ENCODE measurements at places on chromosomes 12 and 14.

- peak; percentile 42 for DNase-seq
Measured at GRCh38 chr12:25960961-25961360, 2.5 kb downstream of the RASSF8 start.

DNA sequence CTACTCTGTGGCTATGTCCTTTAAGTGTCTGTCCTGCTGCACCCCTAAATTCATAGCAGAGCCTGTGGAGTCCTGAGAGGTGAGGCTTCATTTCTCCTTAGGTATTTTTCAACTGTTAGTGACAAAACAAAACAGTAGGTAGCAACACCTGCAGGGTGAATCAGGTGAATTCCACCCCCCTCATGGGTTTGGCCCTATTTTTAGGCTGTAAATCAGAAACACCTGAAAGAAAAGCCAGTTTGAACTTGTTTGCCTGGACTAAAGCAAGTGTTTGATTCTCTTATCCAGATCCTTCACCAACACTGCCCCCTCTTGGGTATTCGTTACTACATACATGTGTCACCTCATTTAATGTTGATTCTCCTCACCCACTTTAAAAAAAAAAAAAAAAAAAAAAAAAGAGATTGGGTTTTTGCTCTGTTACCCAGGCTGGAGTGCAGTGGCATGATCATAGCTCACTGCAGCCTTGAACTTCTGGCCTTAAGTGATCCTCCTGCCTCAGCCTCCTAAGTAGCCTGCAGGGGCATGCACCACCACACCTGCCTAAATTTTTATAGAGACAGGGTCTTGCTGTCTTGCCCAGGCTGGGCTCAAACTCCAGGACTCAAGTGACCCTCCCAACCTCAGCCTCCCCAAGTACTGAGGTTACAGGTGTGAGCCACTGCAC lies 10.3 kb downstream of the TBPL2 start:
- peak; percentile 87 for DNase-seq

DNA sequence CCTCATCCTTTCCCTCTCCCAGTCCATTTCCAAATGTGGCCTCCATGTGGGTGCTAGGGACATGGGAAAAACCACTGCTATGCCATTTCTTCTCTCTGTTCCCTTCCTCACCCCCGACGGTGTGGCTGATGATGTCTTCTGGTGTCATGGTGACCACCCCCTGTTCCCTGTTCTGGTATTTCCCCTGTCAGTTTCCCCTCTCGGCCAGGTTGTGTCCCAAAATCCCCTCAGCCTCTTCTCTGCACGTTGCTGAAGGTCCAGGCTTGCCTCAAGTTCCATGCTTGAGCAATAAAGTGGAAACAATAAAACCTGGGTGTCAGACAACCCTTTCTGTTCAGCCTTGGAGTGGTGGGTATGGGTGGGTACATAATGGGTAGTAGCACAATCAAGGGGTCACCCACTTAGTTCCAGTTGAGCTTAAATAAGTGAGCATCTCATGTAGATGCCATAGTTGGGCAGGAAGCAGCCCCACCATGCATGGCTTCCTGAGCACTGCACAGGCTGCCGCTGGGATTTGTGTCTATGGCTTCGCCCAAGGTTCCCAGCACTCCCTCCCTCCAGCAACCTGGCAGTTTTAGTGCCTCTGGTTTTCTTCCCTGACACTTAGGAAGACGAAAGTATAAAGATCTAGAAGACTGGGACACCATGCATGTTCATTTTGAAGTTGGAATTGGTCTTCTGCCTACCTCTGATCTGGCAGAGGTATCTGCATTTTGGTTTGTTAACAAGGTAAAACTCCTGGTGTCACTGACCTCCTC lies 8.7 kb upstream of the ITFG2 start:
- no peak for DNase-seq

DNA sequence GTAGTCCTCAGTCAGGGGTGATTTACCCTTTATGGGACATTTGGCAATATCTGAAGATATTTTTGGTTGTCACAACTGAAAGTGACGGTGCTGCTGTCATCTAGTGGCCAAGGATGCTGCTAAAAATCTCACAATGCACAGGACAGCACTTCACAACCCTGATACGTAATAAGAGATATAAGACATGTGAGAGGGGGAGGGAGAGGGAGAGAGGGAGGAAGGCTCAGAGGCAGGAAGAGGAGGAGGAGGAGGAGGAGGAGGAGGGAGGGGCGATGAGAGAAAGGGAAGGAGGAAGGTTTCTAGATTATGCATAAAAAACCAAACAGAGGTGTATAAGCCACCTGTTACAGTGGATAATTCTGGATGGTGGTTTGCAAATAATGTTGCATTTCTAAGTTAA lies 14.3 kb downstream of the MYL2 start:
- DNase-seq = no peak

GRCh38 chr14:78986989-78987388 lies 816.8 kb downstream of the NRXN3 start:
- no peak for DNase-seq

- peak; percentile 16 for DNase-seq
Measured at GRCh38 chr14:87457720-87458119, 535.3 kb downstream of the GALC start.

- no peak for DNase-seq
Measured at GRCh38 chr12:12191008-12191407, 75.8 kb downstream of the LRP6 start.

DNA sequence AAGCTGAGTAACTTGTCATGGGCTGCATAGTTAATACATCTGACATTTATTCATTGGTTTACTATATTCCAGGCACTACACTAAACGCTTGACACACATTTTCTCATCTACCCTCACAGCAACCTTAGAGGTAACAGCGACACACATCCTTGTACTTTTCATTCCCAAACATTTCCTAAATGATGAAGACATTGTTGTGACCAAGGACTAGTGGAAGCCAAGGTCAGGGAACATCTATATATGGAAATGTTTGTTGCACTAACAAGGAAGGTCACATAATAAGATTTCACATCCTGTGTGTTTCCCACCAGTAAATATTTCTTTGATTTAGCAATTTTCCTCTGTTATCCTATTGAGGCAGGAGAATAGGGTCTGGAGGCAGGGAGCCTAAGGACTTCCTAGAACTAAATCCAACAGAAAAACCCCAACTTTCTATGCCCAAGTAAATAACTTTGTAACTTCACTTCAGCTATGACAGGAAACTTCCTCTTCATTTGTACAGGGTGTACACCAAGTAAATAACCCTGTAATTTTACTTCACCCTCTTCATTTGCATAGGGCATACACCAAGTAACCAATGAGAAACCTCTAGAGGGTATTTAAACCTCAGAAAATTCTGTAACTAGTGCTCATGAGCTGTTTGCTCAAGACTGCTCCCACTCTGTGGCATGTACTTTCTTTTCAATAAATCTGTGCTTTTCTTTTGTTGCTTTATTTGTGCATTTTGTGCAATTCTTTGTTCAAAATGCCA lies 48.4 kb downstream of the ZNF641 start:
- DNase-seq = no peak

GRCh38 chr12:54945082-54945481 lies 39.5 kb downstream of the TESPA1 start:
- DNase-seq = peak; percentile 17

DNA sequence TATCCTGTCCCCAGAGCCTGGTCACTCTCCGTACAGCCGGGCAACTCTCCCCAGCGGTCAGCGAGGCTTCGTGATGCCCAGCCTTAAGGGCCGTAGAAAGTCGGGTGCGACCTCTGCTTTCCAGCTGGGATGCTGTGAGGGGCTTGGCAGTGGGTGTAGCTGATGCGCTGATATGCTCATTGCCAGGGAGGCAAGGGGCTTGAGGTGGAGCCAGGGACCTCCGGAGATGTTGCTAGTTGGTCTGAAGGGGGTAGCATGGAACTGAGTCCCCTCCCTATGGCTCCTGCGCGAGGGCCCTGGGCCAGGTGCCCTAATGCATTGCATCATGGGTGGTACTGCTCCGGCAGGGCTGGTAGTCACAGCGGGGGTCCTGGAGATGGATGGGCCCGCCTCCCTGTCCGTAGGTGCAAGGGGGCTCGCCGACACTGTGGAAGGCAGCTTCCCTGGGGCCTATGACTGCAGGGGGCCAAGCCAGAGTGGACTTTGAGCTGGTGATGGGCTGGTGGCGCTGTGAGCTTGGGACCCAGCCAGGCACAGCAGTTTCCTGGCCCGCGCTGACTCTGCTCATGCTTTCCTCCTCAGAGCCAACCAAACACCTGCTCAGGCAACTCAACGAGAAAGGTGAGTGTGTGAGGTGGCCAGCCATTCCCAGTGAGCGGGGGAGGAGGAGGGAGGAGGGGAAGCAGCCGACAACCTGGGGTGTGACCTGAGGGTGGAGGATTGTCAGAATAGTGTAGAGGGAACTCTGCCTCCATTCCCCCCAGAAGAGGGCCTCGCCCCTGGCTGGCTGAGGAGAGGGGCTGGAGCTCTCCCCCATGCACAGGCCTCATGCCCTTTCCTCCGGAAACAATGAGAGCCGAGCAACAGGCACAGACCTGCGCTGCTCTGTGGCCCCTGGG lies 32.3 kb downstream of the PLEKHG3 start:
- DNase-seq = no peak

- DNase-seq = no peak
Measured at GRCh38 chr12:25364529-25365339, 114.0 kb upstream of the KRAS start.

DNA sequence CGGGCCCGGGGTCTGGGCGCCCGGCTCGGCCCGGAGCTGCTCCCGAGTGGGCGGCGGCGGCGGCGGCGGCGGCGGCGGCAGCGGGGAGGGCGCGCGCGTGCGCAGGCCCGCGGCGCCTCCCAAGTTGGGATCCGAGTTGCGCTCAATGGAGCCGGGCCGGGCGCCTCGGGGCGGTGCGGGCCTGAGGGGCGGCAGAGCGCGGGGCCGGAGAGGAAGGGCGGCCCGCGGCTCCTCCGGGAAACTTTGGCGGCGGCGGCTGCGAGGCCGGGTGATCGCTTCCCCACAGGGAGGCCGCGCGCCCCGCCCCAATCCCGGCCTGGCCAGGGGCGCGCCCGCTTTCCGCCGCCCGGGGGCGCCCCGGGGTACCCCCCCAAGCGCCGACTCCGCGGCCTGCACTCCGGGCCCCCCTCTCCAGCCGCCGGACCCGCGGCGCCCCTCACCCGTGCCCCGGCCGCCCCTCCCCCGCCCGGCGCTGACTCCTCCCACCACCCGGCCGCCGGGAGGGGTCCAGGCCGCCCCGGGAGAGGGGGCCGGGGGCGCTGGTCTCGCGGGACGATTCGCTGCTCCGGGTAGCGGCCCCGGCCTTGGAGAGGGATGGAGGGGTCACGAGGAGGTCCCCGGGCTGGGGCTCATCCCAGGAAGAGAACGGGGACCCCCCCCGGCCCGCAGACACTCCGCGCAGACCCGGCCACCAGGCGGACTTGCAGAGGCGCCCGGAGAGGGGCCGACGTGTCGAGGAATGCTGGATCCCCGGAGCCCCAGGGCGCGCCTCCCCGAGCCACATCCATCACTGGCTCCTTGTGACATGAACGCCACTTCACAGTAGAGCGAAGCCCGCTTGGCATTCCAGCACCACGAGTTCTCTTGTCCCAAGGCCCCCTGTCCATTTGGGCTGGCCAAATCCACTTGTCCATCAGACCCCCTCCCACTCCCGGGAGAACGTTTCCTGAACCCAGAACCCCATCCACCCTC lies at the start of gene RILPL1:
RILPL1 (minus strand) TSS at position 48 of the 972 bp plus-strand sequence. CDS start 237 bp downstream, outside the sequence.
- DNase-seq = peak; percentile 24

- DNase-seq = no peak
Measured at GRCh38 chr14:99141236-99141635, 130.8 kb downstream of the BCL11B start.

- DNase-seq = no peak
Measured at GRCh38 chr14:52860209-52860608, 68.8 kb upstream of the GNPNAT1 start.

DNA sequence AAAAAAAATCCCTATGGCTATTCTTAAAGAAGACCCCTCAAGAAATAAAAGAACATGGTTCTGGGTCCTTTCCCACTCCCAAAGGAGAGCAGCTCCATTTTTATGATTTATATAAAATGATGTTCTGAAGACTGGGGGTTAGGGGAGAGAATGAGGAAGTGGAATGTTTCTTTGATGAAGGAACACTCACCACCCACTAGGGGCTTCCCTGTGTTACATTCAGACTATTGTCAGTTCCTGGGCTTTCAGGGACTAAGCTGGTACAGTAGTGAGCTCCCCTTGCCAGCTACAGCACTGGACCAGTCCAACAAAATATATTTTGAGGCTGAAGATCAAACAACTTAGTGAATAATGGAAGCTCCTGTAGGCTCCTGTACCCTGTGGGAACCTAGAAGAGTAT lies 98.9 kb downstream of the HMGA2 start:
- no peak for DNase-seq

DNA sequence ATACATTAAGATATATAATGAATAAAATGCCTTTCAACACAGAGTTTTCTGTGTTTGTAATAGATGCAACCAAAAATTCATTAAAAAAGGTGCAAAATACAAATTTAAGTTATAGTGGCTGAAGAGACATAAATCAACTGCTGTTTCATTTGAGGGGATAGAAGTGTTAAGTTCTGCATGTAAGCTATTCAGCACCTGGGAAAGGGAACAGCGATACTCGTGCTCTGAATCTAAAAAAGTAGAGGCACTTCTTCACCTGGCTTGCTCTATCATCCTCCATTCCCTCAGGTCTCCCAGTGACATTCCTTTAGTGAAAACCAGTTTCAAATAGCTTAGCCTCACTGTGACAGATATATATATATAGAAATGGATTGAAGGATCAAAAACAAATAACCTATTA lies 222.6 kb downstream of the ACSS3 start:
- no peak for DNase-seq

GRCh38 chr14:69928111-69928523 lies 48.9 kb downstream of the SMOC1 start:
- DNase-seq = peak; percentile 9

GRCh38 chr12:78566456-78566855 lies 298.1 kb upstream of the SYT1 start:
- no peak for DNase-seq

GRCh38 chr14:37695866-37696265 lies 100.4 kb downstream of the TTC6 start:
- no peak for DNase-seq

DNA sequence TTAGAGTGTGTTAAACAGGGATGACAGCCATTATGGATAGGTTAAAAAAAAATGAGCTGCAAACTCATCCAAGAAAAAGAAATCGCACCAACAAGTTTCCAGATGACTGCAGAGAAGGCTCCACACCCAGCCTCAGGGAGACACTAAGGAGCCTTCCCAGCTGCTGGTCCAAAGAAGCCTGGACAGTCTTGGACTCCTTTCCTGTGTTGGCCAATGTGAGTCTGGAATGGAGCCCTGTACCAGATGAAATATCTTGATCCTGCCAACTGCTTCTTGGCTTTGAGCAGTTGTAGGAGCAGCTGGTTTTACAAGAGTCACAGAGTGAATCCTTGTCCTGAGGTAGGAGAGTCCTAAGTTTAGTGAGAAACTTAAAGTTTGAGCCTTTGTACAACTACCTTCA lies 44.5 kb downstream of the SLC38A1 start:
- peak; percentile 98 for DNase-seq
